Stomach (tissue), 19 donors: ENCODE measurements at places on chromosomes 2 and 18. TPM values are rescaled to one million over a fixed set of nuclear protein-coding genes. Genes with fewer than 3 reads are reported as not detected.

DNA sequence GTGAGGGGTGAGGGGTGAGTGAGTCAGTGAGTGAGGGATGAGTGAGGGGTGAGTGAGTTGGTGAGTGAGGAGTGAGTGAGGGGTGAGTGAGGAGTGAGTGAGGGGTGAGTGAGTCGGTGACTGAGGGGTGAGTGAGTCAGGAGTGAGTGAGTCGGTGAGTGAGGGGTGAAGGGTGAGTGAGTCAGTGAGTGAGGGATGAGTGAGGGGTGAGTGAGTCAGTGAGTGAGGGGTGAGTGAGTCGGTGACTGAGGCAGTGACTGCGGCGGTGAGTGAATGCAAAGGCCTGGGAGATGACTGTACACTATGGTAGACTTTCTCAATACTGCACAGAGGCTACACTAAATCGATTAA, 16.6 kb downstream of the THAP4 start:
- no peak overlapping the region for H3K27ac ChIP-seq

DNA sequence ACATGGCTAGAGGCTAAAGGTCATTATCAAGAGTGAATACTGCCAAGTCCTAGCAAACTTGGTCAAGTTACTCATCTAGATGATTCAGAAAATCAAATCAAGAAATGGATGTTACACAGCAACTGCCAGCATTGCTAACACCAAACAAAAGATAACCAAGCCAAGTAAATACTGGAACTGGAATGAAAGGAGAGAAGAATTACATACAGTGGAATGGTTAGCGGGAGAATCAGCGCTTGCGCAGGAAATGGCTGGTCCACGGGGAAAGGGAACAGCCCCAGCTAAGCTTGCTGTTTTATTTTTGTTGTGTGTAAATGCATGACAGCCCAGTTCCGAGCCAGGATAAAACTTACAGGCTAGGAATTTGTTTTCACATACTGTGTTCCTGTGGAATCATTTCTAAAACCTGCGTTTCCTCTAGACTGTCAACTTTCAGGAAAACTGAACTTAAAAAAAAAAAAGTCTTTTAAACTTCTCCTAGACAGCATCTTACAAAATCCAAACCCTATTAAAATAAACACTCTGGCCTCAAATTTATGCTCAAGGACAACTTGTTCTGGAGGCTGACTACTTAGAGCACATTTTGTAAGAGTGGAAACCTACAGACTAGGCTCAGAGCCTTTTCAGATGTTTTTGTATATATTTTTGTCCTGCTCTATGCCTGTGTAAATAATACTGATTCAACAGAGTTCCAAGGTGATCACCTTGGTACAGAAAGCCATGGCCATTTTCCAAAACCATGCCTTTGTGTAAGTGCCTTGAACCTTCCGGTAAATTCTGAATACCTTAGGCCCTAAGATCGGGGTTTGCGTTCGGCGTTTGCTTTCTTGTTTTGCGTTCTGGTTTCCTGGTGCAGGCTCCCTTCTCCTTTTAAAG, 30.7 kb upstream of the TXNDC2 start:
- no peak for DNase-seq
- H3K36me3 ChIP-seq = peaks cover 5% of the 10 kb centered on the region
- H3K4me1 ChIP-seq = peaks cover 58% of the 10 kb centered on the region
- no peak overlapping the region for H3K4me3 ChIP-seq
- H3K27ac ChIP-seq = peak overlapping the region; percentile 86

GRCh38 chr2:158990397-158991214, 22.2 kb downstream of the TANC1 start:
- no peaks in the 10 kb centered on the region for H3K27me3 ChIP-seq
- H3K4me3 ChIP-seq = no peak overlapping the region
- H3K4me1 ChIP-seq = peaks cover 6% of the 10 kb centered on the region

DNA sequence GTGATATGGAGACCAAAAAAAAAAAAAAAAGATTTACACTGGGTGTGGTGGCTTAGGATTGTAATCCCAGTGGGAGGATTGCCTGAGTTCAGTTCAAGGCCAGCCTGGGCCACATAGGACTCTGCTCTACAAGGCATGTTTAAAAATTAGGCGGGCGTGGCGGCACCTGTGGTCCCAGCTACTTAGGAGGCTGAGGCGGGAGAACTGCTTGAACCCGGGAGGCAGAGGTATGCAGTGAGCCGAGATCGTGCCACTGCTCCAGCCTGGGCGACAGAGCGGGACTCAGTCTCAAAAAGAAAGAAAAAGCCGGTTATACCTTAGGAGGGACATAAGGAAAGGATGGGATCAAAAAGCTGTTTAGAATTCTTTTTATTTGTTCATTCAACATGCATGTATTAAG, 707 bp upstream of the SPDYA start:
- H3K4me3 ChIP-seq = peak overlapping the region; percentile 54
- no peaks in the 10 kb centered on the region for H3K27me3 ChIP-seq
- peak overlapping the region; percentile 54 for H3K27ac ChIP-seq
- peaks cover 23% of the 10 kb centered on the region for H3K36me3 ChIP-seq

GFPT1 gene
- total RNA-seq = 4.1 TPM
